ENCODE measurements at places on chromosomes 6 and 20.
A peak's percentile ranks its signal among the peaks of the same experiment; 100 is the strongest.

GRCh38 chr6:17741507-17741906 lies 34.8 kb upstream of the NUP153 start:
- no peak for DNase-seq

- no peak for DNase-seq
These were observed 28.9 kb downstream of the ZNF831 start for GRCh38 chr20:59192533-59192896.

DNA sequence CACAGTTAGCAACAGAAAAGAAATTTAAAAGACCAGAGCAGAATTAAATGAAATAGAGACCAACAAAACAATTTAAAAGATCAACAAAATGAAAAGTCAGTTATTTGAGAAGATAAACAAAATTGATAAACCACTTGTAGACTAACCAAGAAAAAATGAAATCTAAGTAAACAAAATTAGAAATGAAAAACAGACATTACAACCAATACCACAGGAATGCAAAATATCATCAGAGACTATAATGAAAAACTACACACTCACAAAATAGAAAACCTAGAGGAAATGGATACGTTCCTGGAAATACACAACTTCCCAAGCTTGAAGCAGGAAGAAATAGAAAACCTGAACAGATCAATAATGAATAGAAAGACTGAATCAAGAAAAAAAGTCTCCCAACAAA lies 97.8 kb downstream of the WDR27 start:
- DNase-seq: no peak

- DNase-seq: no peak
These were observed 23.3 kb upstream of the CST3 start for GRCh38 chr20:23661002-23661429.

- no peak for DNase-seq
These were observed 701.8 kb upstream of the FLRT3 start for GRCh38 chr20:15039088-15039752.

DNA sequence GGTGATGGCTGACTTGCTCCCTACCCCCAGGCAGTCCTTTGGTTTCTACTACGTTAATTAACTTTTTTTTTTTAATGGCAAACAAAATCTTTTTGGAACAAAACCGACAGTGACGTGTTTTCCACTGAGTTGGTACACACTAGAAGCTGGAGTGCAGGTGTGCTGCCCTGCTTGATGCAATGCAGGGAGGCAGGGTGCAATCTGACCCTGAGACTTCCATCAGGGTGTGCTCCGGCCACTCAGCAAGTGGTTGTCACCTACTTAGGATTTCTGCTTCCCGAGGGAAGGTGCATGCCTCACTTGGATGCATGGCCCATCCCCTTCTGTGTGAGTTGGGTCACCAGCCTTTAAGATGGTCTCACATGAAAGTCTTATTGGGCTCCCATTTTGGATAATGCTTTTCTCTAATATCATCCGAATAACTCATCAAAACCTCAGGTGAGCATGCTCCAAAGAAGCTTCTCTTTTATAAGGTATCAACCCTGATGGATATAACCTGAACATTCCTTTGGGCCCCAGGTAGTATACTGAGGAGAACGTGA lies 14.0 kb downstream of the RREB1 start:
- no peak for DNase-seq

DNA sequence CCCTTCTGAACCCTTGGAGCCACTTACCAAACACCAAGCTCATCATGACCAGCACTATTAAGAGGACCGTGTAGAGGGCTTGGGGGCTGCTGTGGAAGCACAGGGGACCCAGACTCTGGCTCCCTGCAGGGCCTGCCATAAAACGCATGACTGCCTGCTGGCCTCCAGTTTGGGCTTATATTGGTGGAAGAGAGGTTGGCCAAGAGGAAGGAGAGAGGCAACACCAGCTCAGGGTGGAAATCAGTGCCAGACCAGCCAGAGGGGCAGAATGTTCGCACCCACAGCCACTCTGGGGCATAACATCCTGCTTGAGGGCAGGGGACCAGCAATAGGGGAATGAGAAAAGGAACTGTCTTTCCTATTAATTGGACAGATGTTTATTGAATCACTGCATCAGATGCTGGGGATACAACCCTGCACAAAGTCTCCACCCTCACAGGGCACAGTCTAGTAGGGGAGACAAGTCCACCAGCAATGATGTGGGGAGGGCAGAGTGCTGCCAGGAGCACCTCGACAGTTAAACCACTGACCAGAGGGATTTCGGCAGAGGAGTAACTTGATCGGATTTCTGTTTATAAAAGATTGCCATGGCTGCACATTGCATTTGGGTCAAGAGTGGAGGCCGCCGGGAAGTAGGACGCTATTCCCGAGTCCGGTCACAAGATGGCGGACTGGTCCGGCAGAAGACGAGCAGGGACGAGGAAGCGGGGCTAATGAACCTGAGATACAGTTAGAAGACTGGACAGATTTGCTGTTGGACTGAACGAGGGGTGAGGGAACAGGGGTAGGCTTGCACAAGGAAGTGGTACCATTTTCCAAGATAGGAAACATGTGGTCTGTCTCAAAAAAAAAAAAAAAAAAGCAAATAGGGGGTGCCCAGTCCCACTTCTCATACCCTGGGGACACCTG lies at the start of gene LY6G5C:
TSS of gene LY6G5C (minus strand) at position 842 of the 909 bp plus-strand sequence. CDS start at position 148, 694 bp downstream.
- peak; percentile 78 for DNase-seq

DNA sequence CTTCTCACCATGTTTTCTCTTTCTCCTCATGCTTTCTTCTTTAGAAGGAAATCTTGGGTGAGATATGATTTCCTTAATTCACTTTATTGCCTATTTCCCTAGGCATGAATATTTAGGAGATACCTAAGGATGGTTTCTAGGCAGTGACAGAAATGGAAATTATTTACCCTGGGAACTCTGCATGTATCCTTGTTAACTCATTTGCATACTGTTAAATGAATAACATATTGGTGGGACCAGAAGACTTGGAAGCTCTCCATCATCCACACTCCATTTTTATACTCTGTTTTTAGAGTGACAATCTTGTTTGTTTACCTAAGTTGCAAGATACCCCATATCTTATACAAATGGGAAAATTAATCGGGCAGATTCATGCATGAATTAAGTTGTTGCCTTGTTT lies 285.7 kb downstream of the RNF144B start:
- DNase-seq: no peak

GRCh38 chr6:119174879-119175817 lies 96.7 kb upstream of the FAM184A start:
- no peak for DNase-seq

DNA sequence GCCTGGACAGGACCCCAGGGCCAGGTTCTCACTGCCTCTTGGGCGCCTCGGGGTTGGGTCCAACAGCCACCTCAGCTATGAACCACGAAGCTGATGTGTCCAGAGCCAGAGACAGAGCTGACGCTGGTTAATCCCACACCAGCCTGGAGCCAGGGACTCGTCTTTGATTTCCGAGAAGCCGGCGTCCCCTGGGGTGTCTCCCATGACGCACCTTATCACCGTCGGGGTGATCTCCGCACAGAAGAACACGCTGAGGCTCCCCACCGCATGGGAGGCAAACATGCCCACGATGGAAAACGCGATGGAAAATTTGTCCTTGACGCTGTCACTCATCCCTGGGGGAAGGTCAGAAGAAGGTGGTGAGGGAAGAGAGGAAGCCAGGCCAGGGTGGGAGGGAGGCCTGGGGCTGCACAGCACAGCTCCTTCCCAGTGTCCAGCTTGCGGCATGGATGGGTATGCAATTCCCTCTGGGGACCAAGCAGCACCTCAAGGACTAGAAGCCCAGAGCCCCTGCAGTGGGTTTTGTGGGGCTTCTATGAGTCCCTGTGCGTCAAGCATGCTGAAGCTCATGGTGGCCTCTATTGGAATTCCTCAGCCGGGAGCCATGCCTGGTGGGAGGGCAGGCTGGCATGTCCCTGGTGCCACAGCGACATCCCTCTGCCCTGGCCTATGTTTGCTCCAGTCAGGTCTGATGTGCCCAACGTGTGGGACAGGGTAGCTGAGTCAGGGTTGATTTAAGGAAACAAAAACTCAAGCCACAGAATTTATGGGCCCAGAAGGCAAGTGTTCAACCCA lies 25.1 kb downstream of the PSMG4 start:
- no peak for DNase-seq

DNA sequence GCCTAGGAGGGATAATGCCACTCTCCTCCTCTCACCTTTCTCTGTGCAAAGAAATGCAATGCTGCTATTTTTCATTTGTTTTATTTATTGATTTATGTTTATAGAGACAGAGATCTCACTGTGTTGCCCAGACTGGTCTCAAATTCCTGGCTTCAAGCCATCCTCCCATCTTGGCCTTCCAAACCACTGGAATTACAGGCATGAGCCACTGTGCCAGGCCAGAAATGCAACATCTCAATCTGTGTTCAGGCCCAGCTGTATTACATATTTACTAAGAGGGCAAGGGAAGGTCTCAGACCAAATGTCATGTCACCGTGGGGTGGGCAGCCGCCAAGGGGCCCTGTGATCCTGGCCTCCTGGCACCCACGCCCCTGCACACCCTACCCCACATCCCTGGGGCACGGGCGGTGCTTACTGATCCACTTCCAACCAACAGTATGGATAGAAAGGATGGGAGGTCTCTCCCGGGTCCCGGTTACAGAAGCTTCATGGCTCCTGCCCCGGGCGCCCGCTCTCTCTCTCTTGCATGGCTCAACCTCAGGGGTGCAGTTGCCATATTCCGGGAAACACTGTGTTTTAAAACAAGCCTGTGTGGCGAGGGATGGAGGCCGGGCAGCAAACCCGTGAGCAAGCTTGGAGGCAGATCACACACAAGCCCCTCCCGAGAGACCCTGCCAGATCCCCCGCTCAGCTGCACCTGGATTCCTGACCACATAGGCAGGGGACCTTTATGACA lies 111.8 kb downstream of the AGPAT4 start:
- DNase-seq: no peak

GRCh38 chr6:44084231-44085014 lies 42.8 kb downstream of the MRPL14 start:
- DNase-seq: no peak

DNA sequence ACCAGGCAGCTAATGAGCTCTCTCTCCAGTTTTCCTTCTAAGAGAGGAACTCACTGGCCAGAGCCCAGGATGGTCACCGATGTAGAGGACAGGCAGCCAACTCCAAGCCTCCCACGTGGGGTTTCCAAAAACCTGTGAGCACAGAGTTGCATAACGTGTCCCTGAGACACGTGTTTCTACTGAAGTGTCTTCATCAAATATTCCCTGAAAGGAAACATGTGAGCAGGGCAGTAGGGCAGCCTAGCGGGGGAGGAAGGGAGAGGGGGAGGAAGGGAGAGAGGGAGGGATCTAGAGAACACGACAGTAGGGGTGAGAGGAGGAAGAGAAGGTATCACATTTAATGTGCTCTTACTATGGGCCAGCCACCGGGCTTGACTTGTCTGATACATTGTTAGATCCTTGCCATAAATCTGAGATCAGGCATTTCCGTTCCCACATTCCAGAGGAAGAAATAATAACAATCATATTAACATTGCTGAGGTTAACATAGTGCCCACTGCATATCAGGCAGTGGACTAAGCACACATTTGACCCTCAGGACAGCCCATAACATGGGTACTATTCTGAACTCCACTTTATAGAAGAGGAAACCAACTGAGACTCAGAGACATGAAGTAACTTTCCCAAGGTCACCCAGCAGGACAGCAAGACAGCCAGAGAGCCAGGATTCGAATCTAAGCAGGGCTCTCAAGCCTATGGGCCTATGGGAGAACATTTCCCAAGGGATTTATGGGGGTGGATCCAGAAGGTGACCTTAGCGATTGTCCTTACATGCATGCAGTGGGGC lies 4.5 kb upstream of the SYS1 start:
- DNase-seq: no peak

- peak; percentile 24 for DNase-seq
These were observed 16.0 kb upstream of the NKX2-2 start for GRCh38 chr20:21529863-21530262.

- no peak for DNase-seq
These were observed 153.3 kb downstream of the IBTK start for GRCh38 chr6:82094166-82094806.

DNA sequence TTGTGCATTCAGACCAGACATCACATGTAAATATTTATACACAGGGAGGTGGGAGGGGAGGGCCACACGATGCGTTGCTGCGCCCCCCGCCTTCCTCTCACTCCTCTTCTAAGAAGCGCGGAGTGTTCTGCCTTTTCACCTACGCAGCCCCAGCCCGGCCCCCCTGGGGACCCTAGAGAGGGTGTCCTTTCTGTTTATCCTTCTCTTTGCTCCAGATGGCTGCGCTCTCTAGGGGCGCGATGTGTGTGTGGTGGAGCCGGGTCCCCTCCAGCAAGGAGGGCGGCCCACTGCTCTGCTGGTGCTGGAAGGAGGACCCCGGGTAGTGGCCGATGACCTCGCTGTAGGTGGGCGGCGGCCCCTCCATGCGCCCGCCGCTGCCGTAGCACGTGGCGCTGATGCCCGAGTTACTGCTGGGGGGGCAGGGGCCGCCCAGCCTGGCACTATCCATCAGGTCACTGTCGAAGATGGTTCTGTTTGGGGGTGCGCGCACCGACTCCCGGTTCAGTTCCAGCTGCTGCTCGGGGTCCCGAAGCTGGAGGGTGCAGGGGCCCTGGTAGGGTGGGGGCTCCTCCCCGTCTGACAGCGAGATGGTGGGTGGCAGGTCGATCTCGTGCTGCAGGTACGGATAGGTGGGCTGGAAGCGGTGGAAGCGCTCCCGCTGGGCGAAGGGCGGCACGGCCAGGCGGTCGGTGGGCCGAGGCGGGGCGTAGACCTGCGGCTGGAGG lies 31.8 kb upstream of the ZBP1 start:
- DNase-seq: no peak

DNA sequence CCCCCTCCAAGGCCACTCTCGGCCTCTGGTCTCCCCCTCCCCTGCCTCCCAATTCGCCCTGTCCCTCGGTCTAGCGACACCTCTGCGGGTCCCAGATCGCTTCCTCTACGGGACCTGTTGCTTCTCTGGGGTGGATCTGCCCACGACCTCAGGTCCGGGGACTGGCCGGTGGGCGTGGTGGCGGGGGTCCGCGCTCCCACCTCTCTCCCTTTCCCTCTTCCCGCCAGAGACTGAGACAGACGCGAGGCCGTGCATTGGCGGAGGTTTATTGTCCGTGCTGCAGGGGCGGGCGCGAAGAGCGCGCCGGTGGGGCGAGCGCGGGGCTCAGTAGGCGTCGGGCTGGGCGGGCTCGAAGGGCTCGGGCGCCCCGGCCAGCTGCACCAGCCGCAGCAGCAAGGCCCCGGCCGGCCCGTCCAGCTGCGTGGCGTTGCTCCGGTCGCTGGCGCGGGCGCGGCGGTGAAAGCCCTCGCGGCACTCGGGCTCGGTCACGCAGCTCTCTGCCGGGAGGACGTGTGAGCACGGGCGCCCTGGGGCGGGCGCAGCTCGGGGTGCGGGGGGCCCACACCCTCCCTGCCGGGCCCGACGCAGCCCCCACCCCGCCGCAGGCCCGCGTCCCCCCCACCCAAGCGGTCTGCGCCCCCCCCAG lies 2.1 kb downstream of the AVP start:
- no peak for DNase-seq

- no peak for DNase-seq
These were observed 86.7 kb downstream of the GRM4 start for GRCh38 chr6:34059136-34059731.

DNA sequence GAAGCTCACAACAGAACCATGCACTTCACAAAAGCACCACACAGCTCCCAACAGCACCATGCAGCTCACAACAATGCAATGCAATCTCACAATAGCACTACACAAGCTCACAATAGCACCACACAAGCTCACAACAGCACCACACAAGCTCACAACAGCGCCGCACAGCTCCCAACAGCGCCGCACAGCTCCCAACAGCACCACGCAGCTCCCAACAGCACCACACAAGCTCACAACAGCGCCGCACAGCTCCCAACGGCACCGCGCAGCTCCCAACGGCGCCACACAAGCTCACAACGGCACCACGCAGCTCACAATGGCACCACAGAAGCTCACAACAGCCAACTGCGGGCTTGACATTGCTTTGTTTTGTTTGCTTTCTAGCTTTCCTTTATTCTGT lies 198.1 kb downstream of the DLL1 start:
- no peak for DNase-seq
